ENCODE measurements at places on chromosomes 4 and X. TPM values are rescaled to one million over a fixed set of nuclear protein-coding genes. Genes with fewer than 3 reads are reported as not detected.

The WNK3 gene
- total RNA-seq = 1.1 TPM

The SLC4A4 gene
- total RNA-seq = 0.34 TPM

The SOX3 gene
- not detected for total RNA-seq

The TACR3 gene
- total RNA-seq = 0.16 TPM

The GAB3 gene
- 2.7 TPM for total RNA-seq

DNA sequence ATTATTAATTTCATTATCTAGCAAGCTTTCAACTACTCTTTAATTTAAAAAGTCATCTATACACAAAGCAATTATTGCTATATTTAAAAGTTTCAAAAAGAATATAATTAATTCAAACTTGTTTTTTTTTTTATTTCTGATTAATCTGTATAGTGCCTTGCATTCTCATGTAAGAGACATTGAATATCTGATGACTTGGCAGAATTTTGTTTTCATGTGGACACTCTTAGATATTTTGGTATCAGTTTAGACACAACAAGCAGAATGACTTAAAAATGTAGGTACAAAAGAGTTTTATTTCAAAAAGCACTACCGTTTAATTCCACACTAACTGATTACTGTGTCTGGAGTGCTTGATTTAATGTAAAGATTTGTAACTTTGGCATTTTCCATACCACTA lies 1129.6 kb downstream of the PDHA2 start:
- H3K27me3 ChIP-seq = no peaks in the 10 kb centered on the region
- no peak overlapping the region for H3K4me3 ChIP-seq
- no peaks in the 10 kb centered on the region for H3K36me3 ChIP-seq
- H3K4me1 ChIP-seq = no peaks in the 10 kb centered on the region

- H3K27me3 ChIP-seq = no peaks in the 10 kb centered on the region
- DNase-seq = no peak
- H3K4me1 ChIP-seq = no peaks in the 10 kb centered on the region
- no peak overlapping the region for H3K27ac ChIP-seq
- no peak overlapping the region for H3K4me3 ChIP-seq
Observed at GRCh38 chr4:176422511-176422910, 102.7 kb downstream of the SPCS3 start.

GRCh38 chrX:64379924-64380323 lies 15.3 kb downstream of the MTMR8 start:
- no peaks in the 10 kb centered on the region for H3K27me3 ChIP-seq
- no peak overlapping the region for H3K4me3 ChIP-seq
- no peaks in the 10 kb centered on the region for H3K36me3 ChIP-seq
- H3K4me1 ChIP-seq = no peaks in the 10 kb centered on the region
- DNase-seq = no peak

GRCh38 chr4:83851261-83852084 lies 315.6 kb downstream of the GPAT3 start:
- H3K27me3 ChIP-seq = no peaks in the 10 kb centered on the region
- no peaks in the 10 kb centered on the region for H3K4me1 ChIP-seq
- H3K27ac ChIP-seq = no peak overlapping the region
- no peak overlapping the region for H3K4me3 ChIP-seq
- no peaks in the 10 kb centered on the region for H3K36me3 ChIP-seq

DNA sequence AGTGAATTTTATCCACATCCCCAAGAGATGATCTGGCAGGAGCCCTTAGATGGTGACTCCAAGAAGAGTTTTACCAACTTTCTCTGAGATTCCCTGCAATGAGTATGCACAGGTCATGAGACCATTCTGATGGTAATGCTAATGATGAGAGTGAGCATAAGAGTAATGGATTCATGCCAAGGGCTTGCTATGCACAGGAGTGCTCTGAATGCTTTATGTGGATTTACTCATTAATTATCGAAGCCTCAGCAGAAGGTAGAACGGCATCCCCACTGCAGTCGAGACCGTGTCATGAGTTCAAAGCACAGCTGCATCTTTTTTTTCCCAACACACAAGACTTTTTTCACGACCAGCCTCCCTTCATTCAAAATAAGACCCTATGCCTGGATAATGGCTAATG lies 355.0 kb downstream of the RAB28 start:
- no peaks in the 10 kb centered on the region for H3K4me1 ChIP-seq
- no peak for DNase-seq
- no peak overlapping the region for H3K4me3 ChIP-seq
- no peaks in the 10 kb centered on the region for H3K36me3 ChIP-seq

GRCh38 chr4:5635826-5636195 lies 72.5 kb downstream of the EVC2 start:
- H3K27me3 ChIP-seq = no peaks in the 10 kb centered on the region
- DNase-seq = no peak
- no peaks in the 10 kb centered on the region for H3K4me1 ChIP-seq
- peaks cover 28% of the 10 kb centered on the region for H3K36me3 ChIP-seq
- no peak overlapping the region for H3K27ac ChIP-seq
- H3K4me3 ChIP-seq = no peak overlapping the region
